Esophagus muscularis mucosa (tissue), 4 donors: ENCODE measurements at places on chromosomes 7 and 10. TPM values are rescaled to one million over a fixed set of nuclear protein-coding genes. Genes with fewer than 3 reads are reported as not detected.

DNA sequence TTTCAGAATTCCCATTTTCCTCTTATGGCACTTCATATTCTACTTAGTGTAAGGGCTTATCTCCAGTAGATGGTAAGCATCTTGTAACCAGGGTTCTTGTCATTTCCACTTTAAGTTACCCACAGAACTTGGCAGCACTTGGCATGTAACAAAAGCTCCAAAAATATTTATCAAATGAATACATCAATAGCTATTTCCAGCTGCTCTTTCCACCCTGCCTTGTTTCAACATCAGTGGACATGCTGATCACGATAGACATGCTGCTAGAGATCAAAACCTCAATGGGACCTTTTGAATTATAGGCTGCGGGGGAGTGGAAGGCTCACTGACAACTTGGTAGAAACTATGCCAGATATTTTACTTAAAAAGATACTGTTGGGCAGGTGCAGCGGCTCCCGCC is 32.9 kb downstream of the HOXA1 start:
- DNase-seq: no peak

DNA sequence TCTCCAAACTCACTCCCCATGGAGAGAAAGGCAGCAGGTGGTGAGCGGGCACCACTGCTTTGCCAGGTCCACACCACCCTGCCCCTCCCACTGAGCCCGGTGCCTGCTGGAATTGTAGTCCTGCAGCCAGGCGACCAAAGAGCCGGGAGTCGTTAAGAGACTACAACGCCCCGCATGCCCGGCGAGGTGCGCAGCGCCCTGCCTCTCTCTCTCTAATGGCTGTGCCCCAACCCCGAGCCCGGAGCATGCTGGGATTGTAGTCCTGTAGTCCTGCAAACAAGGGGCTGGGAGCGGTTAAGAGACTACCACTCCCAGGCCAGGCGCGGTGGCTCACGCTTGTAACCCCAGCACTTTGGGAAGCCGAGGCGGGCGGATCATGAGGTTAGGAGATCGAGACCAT is 8.1 kb upstream of the ZNF727 start:
- no peak for DNase-seq

GRCh38 chr7:129341212-129341611 is 93.0 kb upstream of the STRIP2 start:
- no peak for DNase-seq

- DNase-seq: no peak
Observed at GRCh38 chr7:140557809-140558518, 78.7 kb upstream of the MKRN1 start.

FAM131B gene
- total RNA-seq: 1.5 TPM

LIPF gene
- total RNA-seq: not detected
